Cardiac muscle cell (in vitro differentiated cells and primary cell): ENCODE measurements at places on chromosomes 11 and 22. TPM values are rescaled to one million over a fixed set of nuclear protein-coding genes. Genes with fewer than 3 reads are reported as not detected.
A peak's percentile ranks its signal among the peaks of the same experiment; 100 is the strongest.

GRCh38 chr11:87263264-87263838 is 225.6 kb downstream of the TMEM135 start:
- H3K27me3 ChIP-seq: no peaks in the 10 kb centered on the region
- no peak for DNase-seq
- H3K27ac ChIP-seq: no peak overlapping the region
- H3K4me1 ChIP-seq: peaks cover 24% of the 10 kb centered on the region
- H3K4me3 ChIP-seq: no peak overlapping the region
- H3K36me3 ChIP-seq: no peaks in the 10 kb centered on the region

GRCh38 chr11:5712507-5712906 is 22.9 kb downstream of the TRIM22 start:
- H3K27ac ChIP-seq: no peak overlapping the region
- no peaks in the 10 kb centered on the region for H3K27me3 ChIP-seq
- no peaks in the 10 kb centered on the region for H3K36me3 ChIP-seq
- no peak overlapping the region for H3K4me3 ChIP-seq
- no peak for DNase-seq

GRCh38 chr11:65854852-65855837 is 2.8 kb downstream of the CFL1 start:
- no peak overlapping the region for H3K4me3 ChIP-seq
- peaks cover 33% of the 10 kb centered on the region for H3K36me3 ChIP-seq
- peaks cover 7% of the 10 kb centered on the region for H3K4me1 ChIP-seq
- no peaks in the 10 kb centered on the region for H3K27me3 ChIP-seq
- no peak overlapping the region for H3K27ac ChIP-seq

GRCh38 chr22:42365111-42365865 is 66.9 kb downstream of the NFAM1 start:
- no peak overlapping the region for H3K27ac ChIP-seq
- H3K27me3 ChIP-seq: peaks cover 19% of the 10 kb centered on the region
- no peak overlapping the region for H3K4me3 ChIP-seq
- peak; percentile 36 for DNase-seq
- peaks cover 17% of the 10 kb centered on the region for H3K4me1 ChIP-seq
- no peaks in the 10 kb centered on the region for H3K36me3 ChIP-seq

DNA sequence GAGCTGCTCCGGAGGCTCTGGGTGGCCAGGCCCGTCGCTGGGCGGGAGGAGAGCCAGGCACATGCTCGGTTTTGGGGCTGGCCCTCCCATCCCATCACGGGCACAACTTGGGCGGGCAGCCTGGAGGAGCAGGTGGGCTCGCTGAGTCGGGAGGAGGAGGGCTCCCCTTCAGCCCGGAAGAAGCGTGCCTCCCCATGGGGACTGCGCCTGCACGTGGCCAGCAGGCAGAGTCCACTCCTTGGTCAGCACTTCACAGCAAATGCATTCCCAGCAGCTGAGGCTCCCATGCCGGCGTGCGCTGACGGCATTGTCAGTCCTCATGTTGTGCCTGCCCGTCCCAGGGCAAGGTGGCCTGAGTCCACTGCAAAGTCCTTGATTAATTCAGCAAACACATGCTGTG is 1281.7 kb downstream of the BRD1 start:
- no peak overlapping the region for H3K27ac ChIP-seq
- no peak overlapping the region for H3K4me3 ChIP-seq
- DNase-seq: no peak
- H3K4me1 ChIP-seq: no peaks in the 10 kb centered on the region
- H3K36me3 ChIP-seq: no peaks in the 10 kb centered on the region

DNA sequence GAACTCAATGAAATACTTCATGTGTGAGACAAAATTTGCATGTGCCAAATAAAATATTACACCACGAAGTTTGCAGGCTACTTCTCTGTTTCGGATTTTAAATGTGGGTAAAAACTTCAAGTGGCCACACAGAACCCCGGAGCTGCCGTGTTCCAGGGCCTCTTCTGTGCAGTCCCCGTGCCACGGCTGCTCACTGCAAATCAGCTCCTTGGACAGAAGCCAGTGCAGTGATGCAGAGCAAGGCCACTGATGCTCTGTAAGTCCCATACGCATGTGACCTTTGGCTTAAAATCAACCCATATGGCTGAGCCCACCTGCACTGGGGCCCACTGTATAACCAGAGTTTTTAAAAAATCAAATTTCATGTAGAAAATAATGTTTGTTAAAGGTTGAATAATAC is 1309.4 kb downstream of the TBC1D22A start:
- no peaks in the 10 kb centered on the region for H3K27me3 ChIP-seq
- no peak overlapping the region for H3K4me3 ChIP-seq
- DNase-seq: no peak
- H3K36me3 ChIP-seq: no peaks in the 10 kb centered on the region

GRCh38 chr11:1702506-1702905 is 5.5 kb downstream of the KRTAP5-6 start:
- no peaks in the 10 kb centered on the region for H3K4me1 ChIP-seq
- H3K27ac ChIP-seq: no peak overlapping the region
- DNase-seq: no peak
- no peaks in the 10 kb centered on the region for H3K36me3 ChIP-seq
- H3K4me3 ChIP-seq: no peak overlapping the region

GRCh38 chr11:66119348-66120133 is 49.5 kb downstream of the PACS1 start:
- peaks cover 37% of the 10 kb centered on the region for H3K4me1 ChIP-seq
- H3K36me3 ChIP-seq: no peaks in the 10 kb centered on the region
- DNase-seq: peak; percentile 92
- peak overlapping the region; percentile 90 for H3K27ac ChIP-seq
- H3K27me3 ChIP-seq: no peaks in the 10 kb centered on the region

DNA sequence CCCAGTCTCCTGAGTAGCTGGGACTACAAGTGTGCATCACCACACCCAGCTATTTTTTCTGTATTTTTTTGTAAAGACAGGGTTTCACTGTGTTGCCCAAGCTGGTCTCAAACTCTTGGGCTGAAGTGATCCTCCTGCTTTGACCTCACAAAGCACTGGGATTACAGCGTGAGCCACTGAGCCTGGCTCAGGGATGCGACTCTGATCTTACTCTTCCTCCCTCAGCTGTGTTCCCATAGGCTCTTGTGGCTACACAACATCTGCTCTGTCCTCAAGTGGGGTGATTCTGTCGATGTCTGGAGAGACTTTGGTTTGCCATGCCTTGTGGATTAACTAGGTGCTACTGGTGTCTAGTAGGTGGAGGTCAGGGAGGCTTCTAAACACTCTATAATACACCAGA is 127.0 kb upstream of the SERPIND1 start:
- H3K4me1 ChIP-seq: no peaks in the 10 kb centered on the region
- no peak overlapping the region for H3K4me3 ChIP-seq
- no peaks in the 10 kb centered on the region for H3K36me3 ChIP-seq
- H3K27ac ChIP-seq: no peak overlapping the region
- no peaks in the 10 kb centered on the region for H3K27me3 ChIP-seq

DNA sequence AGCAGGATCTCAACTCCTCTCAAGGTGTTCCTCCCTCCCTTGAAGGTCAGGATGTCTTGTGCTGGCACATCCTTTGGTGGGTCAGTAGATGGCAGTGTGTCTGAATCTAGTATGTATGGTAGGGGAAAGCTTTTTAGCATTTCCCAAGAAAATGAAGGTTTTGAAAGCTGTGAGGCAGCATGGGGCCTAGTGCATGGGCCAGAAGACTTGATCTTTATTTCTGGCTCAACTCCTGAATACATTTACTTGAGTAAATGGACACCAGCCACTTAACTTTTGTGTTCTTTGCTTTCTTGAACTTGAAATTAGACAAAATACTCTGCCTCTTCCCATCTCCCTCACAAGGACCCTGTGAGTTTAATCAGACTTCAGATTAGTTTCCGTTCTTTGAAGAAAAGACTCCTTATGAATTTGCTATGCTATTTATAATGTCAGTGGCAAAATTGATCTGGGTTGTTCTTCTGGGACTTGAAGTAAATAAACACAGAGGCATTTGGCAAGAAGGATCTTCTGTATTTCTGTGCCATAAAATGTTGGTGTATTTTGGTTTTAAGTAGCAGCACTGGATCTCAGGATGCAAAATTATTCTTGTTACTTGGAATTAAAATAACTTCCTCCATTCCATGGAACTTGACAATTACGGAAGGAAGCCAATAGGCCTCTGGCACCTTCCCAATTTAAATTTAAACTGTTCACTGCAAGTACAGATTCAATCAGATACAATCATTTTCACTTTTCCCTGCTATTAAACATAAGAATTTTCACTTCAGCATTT is 288.8 kb downstream of the CASP12 start:
- peak overlapping the region; percentile 41 for H3K27ac ChIP-seq
- H3K4me1 ChIP-seq: peaks cover 17% of the 10 kb centered on the region
- H3K4me3 ChIP-seq: no peak overlapping the region
- DNase-seq: peak; percentile 66
- H3K36me3 ChIP-seq: no peaks in the 10 kb centered on the region
- no peaks in the 10 kb centered on the region for H3K27me3 ChIP-seq

GRCh38 chr11:7749456-7749855 is 43.2 kb upstream of the OVCH2 start:
- H3K4me1 ChIP-seq: no peaks in the 10 kb centered on the region
- no peaks in the 10 kb centered on the region for H3K27me3 ChIP-seq
- DNase-seq: peak; percentile 0
- H3K27ac ChIP-seq: no peak overlapping the region

- no peaks in the 10 kb centered on the region for H3K36me3 ChIP-seq
- peaks cover 4% of the 10 kb centered on the region for H3K4me1 ChIP-seq
- H3K27ac ChIP-seq: no peak overlapping the region
- no peak overlapping the region for H3K4me3 ChIP-seq
- no peaks in the 10 kb centered on the region for H3K27me3 ChIP-seq
These were observed 11.4 kb upstream of the KCNQ1OT1 start for GRCh38 chr11:2711161-2711560.

DNA sequence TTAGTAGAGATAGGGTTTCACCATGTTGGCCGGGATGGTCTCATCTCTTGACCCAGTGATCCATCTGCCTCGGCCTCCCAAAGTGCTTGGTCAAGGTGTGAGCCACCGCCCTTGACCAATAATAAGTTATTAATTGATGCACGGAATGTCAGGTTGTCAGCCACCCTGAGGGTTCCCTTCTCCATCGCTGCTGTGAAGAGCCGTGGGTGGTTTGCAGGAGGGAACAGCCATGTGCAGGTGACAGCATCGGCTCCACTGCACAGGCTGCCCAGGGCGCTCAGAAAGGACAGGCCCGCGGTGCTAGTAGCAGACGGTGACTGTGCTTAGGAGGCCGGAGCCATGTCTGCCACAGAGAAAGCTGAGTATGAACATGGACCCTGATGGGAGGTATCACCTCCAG is 814.0 kb downstream of the BRD1 start:
- no peak overlapping the region for H3K27ac ChIP-seq
- no peak overlapping the region for H3K4me3 ChIP-seq
- H3K36me3 ChIP-seq: no peaks in the 10 kb centered on the region
- no peak for DNase-seq
- H3K27me3 ChIP-seq: no peaks in the 10 kb centered on the region

GRCh38 chr11:112024178-112024772 is 933 bp upstream of the DLAT start:
- peak overlapping the region; percentile 59 for H3K4me3 ChIP-seq
- peaks cover 27% of the 10 kb centered on the region for H3K36me3 ChIP-seq
- peak overlapping the region; percentile 90 for H3K27ac ChIP-seq

DNA sequence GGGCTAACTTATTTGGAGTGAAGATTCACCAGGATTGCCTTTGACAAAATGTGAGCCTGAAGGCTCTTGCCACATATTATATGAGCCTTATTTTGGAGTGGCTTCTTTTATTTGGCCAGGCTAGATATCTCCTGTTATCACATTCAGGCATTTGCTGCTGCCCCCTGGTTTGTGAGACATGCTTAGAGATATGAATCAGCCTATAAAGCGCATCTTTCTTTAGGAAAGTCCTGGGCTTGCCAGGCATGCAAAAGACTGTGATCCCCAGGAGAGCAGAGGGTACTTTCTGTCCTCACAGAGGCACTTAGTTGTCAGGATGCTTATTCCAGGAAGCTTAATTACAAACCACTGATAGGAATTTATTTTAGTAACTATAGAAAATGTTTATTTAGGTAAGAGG is 333.3 kb downstream of the FAT3 start:
- H3K4me1 ChIP-seq: no peaks in the 10 kb centered on the region
- no peaks in the 10 kb centered on the region for H3K27me3 ChIP-seq
- H3K4me3 ChIP-seq: no peak overlapping the region
- no peaks in the 10 kb centered on the region for H3K36me3 ChIP-seq
- H3K27ac ChIP-seq: no peak overlapping the region
- DNase-seq: no peak

- DNase-seq: no peak
- H3K36me3 ChIP-seq: no peaks in the 10 kb centered on the region
- H3K4me1 ChIP-seq: peaks cover 6% of the 10 kb centered on the region
These were observed 37.1 kb upstream of the AKIP1 start for GRCh38 chr11:8873741-8874405.

DNA sequence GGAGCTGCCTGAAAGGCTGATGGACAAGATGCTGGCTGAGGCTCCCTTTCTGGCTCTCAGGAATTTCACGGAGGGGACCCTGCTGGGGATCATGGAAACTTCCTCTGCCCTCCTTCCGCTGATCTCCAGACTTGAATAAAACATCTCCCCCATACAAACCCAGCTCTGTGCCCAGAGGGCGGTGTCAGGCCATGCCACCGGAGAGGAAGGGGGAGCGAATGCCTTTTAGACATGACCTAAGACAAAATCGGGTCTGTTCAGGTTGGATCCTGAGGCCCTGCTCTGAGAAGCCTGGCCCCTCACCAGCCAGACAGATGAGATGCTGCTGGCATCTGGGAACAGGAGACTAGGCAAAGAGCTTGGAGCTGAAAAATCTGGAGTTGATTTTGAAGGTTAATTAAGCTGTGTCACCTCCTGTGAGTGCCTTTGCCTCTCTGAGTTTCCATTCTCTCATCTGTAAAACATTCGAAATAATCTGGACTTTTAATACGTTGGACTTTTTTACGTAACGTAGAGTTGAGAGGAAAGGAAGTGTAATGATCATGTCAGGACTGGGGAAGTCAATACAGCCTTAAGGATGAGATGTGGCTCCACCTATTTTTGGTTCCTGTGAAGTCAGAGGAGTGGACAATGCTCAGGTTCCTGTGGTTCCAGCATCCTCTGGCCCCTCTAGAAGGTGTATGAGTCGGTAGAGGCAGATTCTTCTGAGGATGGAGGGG is 163.6 kb downstream of the ST3GAL4 start:
- no peaks in the 10 kb centered on the region for H3K27me3 ChIP-seq
- no peaks in the 10 kb centered on the region for H3K4me1 ChIP-seq
- H3K4me3 ChIP-seq: no peak overlapping the region
- no peaks in the 10 kb centered on the region for H3K36me3 ChIP-seq

DNA sequence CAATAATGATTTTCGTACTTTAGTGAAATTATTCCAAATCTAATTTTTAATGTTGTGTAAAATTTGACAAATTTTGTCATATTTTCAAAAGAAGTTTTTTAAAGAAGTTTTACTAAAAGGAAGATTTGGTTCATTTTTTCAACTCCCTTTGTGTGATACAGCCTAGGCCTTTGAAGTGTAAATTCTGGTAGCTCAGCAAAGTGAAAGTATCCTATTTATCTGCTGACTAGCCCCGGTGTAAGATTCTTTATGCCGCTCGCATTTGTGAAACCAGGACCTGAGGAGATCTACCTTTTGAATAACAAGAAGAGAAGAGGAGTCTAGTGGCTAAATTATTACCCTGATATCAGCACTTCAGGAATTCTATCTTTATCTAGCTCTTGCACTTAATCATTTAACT is 177.4 kb downstream of the JRKL start:
- no peaks in the 10 kb centered on the region for H3K36me3 ChIP-seq
- peaks cover 6% of the 10 kb centered on the region for H3K4me1 ChIP-seq
- no peak overlapping the region for H3K27ac ChIP-seq
- DNase-seq: peak; percentile 13
- no peak overlapping the region for H3K4me3 ChIP-seq

Gene SPI1
- not detected in 2 replicates for total RNA-seq

Gene UBE4A
- 23.6 and 25.9 TPM in 2 replicates for total RNA-seq

Gene ZBTB16
- total RNA-seq: 8.5 and 10.5 TPM in 2 replicates

Gene APOL6
- not detected in 2 replicates for total RNA-seq

Gene KREMEN1
- total RNA-seq: 19.0 and 20.3 TPM in 2 replicates

Gene SESN3
- 21.6 and 27.7 TPM in 2 replicates for total RNA-seq

Gene E2F8
- 5.2 and 11.2 TPM in 2 replicates for total RNA-seq
